Ecto neural progenitor cell (in vitro differentiated cells): ENCODE measurements at places on chromosomes 6 and 20.

DNA sequence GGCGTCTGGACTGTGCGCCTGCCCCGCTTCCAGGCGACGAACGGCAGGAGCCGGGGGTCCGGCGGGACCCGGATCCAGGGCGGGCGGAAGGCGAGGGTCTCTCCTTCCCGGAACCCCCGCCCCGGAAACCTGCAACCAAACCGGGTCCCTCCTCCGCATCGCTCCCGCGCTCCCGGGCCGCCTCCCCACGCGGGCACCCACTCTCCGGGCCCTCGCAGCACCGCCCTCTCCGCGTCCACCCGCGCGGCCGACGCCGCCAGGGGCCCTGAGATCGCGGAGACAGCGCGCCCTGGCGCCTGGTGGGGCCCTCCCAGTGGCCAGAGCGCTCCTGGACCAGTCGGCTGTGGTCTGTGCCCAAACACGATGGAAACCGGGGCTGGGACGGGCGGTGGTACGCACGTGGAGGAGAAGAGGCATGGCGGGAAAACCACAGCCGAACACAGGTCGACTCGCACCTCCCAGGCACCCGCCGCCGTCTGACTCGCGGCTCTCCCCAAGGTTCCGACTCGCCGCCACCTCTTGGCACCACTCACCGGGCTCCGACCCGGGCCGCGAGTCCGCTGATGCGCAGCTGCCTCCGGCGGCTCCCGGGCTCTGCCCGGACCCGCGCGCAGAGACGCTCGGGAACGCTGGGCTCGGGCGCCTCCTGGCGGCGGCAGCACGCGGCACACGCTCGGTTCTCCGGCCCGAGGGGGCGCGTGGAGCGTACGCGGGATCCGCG is 7.9 kb downstream of the NKX2-2 start:
- DNase-seq = peak; percentile 87

DNA sequence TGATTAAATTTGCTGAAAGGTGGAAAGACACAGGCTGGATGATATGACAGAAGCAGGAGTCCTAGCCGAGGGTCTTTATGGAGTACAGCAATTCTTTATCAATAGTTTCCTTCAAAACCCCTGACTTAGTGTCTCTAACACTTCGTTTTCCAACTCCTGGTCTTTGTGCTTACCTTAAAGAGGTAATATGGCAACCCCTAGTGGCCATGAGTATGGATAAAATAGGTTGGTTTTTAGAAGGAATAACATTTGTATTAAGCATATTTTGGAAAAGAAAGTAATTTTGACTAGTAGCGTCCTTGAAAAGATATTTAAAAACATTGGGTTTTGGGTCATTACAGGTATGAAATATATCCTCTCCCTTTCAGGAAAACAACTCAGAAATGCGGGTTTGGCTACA is 51.9 kb downstream of the VGLL2 start:
- no peak for DNase-seq

DNA sequence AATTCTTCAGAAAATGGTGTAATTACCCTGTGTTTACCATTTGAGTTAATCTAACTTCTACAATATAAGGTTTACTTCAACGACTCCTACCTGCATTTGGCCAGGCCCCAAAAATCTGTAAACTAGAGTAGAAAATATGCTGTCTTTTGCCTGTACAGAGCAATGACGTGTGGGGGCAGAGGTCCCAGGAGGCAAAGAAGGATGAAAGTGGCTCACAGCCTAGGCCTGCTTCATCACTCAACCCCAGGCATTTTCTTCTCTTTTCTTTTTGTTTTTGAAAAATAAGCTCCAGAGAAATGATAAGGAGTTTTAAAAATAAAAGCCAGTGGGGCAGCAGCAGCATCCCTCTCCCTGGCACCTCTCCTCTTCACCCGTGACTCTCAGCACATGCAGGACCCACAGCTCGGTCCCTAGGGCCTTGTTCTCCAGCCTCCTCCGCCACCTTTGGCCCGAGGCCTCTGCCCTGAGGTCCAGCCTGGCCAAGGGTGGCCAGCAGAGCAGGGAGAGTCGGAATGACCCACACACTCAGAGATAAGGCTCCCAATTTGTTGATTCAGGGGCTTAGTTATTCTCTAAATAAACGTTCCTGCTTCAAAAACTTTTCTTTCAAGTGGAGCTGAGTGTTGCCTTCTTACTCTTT is 310.3 kb upstream of the RNF24 start:
- DNase-seq = peak; percentile 21

DNA sequence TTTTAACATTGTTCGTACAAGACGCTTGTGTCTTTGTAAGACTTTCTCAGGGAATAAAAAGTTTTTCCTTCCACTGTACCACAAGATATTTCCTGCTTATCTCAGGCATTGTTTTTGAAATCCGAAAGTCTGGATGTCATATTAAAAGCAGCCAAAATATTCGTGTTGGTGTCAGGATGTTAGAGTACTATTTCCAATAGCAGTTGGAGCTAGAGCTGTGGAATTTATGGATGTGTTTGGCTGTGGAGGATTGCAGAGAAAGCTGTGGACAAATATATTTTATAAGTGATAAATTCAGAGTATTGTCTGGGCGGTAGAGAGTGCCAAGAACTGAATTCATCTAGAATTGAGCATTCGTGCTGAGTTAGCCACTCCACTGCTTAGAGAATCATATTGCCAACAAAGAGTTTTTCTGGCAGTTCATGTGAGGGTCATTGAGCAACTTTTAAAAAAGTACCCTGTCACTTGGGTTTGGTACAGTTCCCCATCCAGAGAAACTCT is 57.7 kb downstream of the ZDHHC14 start:
- no peak for DNase-seq

GRCh38 chr6:108116546-108117426 is 42.2 kb upstream of the OSTM1 start:
- peak; percentile 49 for DNase-seq

- no peak for DNase-seq
These were observed 217.9 kb downstream of the TBX18 start for GRCh38 chr6:84546427-84546914.

DNA sequence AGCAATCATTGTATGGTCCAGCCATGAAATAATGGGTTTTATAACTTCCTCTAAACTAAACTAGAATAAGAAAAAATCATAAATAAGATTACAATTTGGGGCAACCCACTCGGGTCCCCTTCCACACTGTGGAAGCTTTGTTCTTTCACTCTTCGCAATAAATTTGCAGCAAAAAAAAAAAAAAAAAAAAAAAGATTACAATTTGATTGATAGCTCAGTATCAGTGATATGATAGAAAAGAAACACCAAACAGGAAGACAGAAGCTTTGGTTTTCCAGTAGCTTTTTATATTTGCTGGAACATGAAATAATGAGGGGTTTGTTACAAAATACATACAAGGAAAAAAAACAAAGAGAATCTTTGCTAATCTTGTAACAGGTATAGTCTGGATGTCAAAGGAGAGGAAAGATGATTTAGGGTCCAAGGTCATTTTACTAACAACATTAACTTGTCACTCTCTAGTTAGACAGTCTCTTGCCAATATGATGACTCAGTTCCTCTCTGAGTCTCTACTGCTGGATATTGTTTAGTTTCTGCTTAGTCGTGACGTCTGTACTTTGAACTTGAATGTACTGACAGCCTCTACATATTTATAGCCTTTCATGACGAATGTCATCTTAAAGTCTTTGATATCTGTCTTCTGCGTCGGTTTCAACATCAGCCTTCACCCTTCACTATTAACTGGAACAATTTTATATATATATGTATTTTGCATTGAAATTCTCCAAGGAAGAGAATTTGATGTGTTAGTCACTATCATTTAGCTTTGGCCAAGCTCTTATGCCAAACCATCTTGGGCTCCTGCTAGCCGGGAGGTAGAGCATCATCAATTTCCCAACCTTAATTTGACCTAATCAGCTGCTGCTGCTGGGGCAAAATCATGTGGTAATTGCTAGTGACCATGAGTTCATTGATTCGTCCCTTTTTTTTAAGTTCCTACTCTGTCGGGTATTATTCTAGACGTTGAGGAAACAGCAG is 213.1 kb upstream of the STXBP5 start:
- no peak for DNase-seq

DNA sequence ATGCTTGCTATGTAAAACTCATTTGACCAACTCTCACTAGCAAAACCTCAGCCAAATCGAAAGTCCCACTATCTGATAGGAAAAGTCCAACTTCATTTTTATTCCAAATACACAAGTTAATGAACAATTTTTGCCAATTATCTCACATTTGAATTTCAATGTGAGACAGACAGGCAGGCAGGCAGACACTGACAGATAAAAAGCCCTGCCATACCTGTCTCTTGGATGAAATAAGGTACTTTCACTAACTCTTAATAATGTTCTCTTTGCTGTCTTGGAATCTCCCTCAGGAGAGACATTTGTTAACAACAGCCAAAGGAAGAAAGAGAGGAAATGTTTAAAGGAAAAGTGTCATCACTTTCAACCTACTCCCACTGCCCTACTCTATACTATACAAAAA is 82.0 kb downstream of the RNGTT start:
- no peak for DNase-seq

DNA sequence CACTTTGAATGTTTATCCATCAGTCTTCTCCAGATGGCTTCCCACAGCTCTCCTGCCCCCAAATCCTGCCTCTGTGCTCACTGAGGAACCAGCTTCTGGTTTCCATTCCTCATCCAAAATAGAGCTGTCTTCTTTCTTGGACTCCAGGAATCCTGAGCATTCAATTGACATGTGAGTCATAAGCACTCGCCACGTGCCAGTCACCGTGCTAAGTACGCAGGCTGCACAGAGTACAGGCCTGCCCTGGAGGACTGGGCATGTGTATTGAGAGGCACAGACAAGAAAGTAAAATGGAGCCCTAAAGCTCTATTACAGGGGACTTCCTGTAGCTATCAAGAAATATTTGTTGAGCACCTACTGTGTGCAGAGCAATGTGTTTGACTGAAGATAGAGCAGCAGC is 39.7 kb upstream of the LRFN2 start:
- no peak for DNase-seq

- DNase-seq = no peak
These were observed 38.6 kb upstream of the GGTLC1 start for GRCh38 chr20:24027229-24027628.

- no peak for DNase-seq
These were observed 207.9 kb upstream of the LAMP5 start for GRCh38 chr20:9306521-9306920.

DNA sequence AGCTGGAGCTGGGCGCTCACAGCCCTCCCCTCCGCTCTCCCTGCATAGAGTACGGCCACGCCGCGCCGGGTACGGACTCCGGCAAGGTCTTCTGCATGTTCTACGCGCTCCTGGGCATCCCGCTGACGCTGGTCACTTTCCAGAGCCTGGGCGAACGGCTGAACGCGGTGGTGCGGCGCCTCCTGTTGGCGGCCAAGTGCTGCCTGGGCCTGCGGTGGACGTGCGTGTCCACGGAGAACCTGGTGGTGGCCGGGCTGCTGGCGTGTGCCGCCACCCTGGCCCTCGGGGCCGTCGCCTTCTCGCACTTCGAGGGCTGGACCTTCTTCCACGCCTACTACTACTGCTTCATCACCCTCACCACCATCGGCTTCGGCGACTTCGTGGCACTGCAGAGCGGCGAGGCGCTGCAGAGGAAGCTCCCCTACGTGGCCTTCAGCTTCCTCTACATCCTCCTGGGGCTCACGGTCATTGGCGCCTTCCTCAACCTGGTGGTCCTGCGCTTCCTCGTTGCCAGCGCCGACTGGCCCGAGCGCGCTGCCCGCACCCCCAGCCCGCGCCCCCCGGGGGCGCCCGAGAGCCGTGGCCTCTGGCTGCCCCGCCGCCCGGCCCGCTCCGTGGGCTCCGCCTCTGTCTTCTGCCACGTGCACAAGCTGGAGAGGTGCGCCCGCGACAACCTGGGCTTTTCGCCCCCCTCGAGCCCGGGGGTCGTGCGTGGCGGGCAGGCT is 4.6 kb downstream of the KCNK15 start:
- DNase-seq = no peak

DNA sequence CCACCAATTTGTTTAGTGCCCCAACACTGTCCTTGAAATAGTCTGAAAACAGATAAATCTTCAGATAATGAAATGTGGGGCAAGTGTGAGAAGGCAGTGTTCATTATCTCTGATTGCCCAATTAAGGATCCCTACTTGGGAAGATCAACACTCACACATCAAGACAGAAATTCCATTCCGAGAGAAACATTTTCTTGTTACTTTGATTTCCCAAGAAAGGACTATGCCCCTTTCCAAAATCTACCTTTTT is 16.2 kb downstream of the HMGN4 start:
- no peak for DNase-seq

DNA sequence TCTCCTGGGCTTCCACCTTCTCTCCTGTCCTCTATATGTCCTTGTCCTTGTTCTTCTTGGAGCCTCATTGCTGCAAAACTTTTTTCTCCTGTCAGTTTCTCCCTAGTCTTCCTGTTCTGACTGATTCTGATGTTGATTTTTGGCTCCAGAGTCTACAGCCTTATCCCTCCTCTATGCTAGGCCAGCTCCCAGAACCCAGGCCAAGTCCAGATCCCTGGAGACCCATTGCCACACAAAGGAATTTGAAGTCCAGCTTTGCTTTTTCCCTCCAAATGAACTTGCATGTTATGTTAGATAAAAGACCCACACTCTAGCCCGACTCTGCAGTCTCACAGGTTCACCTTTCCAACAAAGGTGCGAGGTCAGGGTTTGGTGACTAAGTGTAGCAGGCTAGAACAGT is 203.1 kb downstream of the FNDC1 start:
- DNase-seq = no peak

DNA sequence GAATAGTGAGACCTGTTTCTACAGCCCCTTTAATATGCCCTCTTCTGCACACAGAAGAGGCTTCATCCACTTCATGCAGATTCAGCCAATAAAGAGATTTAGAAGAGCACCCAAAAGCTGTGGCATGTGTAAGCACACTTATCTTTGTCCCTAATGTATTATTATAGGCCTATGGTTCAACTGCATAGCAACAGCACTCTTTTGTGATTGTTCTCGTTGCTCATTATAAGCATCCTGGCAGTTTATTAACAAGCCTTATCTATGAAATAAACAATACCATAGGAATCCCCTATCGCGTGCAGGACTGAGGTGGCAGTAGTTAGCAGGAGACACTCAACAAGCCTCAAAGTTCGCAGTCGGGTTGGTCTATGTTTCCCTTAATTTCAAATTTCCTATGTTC is 138.5 kb upstream of the BEND6 start:
- no peak for DNase-seq

GRCh38 chr6:111565326-111566221 is 40.1 kb downstream of the TRAF3IP2 start:
- DNase-seq = no peak

GRCh38 chr6:110475066-110475653 is 1.3 kb downstream of the SLC22A16 start:
- no peak for DNase-seq

- no peak for DNase-seq
These were observed 84.5 kb upstream of the RALGAPA2 start for GRCh38 chr20:20796766-20797440.

DNA sequence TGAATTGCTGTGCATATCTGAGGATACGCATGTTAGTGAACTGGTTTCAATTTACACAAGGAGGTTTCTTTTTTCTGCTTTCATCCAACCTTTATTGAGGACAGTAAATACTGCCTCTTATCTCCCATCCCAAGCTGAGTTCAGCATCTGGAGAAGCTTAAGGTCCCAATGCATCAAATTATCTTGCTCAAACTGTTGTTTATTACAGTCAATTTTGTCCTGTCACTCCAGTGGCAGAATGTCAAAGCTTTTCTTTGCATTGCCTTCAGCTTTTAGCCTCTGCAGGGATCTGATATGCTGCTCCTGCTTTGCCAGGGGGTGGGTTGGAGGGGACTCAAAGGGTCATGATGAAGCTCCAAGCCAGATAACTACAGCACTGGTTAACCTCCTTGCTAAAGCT is 435.4 kb upstream of the SOX4 start:
- no peak for DNase-seq

- no peak for DNase-seq
These were observed 7.1 kb downstream of the BPI start for GRCh38 chr20:38311091-38311490.

GRCh38 chr20:53262365-53262764 is 290.2 kb downstream of the TSHZ2 start:
- DNase-seq = no peak
